ENCODE measurements at places on chromosomes 1 and 21.

GRCh38 chr1:39751595-39751994, 12.9 kb downstream of the PPIE start:
- no peak for DNase-seq

DNA sequence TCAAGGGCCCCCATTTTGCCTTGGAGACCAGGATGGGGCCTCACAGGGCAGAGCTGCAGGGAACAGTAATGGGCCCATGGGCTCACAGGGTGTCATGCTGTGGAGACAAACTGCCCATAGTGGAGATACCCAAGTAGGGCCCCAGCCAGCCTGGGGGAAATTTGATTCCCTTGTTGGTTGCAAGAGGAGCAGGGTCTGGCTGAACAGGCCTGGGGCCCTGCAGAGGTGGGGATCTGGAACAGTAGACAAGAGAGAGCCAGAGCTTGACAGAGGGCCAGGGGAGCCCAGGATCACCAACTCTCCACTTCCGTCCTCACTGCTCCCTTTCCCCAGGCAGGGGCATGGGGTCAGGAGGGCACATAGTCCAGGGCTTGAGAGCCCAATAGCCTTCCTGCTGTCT, 8.7 kb downstream of the S100B start:
- no peak for DNase-seq

DNA sequence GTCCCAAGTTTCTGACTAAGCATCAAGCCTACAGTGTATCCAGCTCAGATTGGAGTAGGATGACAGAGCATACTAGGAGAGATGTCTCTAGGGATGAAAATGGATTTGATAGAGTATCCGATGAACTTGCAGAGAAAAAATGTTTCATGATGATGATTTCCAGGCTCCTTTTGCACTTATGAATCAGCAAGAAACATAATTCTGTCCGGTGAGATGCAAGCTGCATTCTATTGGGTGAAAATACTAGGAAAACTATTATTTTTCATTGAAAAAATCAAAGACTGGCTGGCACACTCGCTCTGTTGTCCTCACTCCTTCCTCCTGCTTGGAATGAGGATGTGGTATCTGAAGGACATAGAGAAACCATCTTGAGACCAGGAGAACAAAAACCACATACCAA, 35.4 kb upstream of the RAB3GAP2 start:
- DNase-seq, result no peak

GRCh38 chr21:29297483-29298347, 1.0 kb upstream of the BACH1 start:
- DNase-seq, result no peak

DNA sequence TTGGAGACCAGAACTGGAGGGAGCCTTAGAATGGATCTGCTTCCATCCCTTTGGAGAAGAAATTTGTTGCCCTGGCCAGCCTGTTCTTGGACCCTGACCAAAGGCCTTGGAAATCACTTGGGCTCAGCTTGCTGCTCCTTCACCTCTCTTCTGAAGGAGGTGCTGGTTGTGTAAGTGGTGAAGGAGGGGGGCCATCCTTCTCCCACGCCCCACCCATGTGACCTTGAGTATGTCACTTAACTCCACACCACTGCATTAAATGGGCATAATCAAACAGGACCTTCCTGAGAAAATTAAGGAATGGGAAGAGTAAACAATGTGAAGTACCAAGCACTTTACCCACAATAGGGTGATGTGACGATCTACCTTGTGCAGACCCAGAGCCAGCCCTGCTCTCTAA, 68.3 kb upstream of the GJB5 start:
- DNase-seq, result no peak

DNA sequence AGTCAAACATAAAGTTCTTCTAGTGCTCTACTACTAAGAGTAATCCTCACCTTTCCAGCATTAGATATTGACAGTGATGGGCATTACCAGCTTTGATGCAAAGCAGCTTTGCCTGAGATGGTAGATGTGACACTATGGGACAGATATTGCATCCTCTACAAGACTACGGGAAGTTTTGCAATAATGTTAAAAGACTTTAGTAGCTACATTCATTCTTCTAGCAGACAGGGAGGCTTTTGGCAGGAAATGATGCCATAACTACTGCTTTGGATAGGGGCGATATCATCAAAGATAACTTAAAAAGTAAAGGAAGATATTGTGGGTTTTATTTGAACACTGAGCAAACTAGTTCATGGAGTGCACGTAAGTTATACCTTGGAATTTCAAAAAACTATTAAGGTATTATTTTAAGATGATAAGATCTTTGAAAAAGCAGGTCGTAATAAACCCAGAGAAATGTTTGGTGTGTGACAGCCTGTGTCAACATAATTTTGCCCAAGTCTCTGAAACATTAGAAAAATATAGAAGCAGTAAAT, 368.3 kb upstream of the TMPRSS15 start:
- no peak for DNase-seq

Data from AML-193 (cell line).